ENCODE measurements at places on chromosomes 1 and 21.
A peak's percentile ranks its signal among the peaks of the same experiment; 100 is the strongest.

DNA sequence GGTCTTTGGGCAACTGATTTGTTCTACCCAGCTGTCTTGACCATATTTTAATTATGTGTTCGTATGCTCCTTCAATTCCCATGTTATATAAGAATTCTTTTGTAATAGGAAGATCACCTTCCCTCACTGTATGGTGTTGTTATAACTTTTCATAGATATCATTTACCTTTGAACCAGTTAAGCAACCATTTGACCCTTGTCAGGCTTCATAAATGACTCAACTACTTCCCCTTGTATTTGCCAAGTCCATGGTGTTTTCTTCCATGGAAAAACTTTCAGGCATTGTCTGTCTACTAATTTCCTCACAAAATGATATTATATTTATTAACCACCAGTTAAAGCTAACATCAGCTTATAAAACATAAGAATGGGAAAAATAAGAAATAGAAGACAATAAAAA is 5.1 kb downstream of the BPNT1 start:
- DNase-seq, result peak; percentile 5

GRCh38 chr1:204503913-204504519 is 9.4 kb upstream of the PIK3C2B start:
- DNase-seq, result no peak

- no peak for DNase-seq
Observed at GRCh38 chr1:74083128-74083527, 114.8 kb downstream of the LRRIQ3 start.

GRCh38 chr1:248593226-248593625 is 4.3 kb downstream of the OR2T10 start:
- DNase-seq, result no peak
